ENCODE measurements at places on chromosomes 3 and 15.

GRCh38 chr3:142216321-142216720 is 9.1 kb downstream of the GK5 start:
- DNase-seq = no peak
- no peak overlapping the region for H3K27ac ChIP-seq
- no peak overlapping the region for H3K4me3 ChIP-seq
- H3K36me3 ChIP-seq = peaks cover 12% of the 10 kb centered on the region

DNA sequence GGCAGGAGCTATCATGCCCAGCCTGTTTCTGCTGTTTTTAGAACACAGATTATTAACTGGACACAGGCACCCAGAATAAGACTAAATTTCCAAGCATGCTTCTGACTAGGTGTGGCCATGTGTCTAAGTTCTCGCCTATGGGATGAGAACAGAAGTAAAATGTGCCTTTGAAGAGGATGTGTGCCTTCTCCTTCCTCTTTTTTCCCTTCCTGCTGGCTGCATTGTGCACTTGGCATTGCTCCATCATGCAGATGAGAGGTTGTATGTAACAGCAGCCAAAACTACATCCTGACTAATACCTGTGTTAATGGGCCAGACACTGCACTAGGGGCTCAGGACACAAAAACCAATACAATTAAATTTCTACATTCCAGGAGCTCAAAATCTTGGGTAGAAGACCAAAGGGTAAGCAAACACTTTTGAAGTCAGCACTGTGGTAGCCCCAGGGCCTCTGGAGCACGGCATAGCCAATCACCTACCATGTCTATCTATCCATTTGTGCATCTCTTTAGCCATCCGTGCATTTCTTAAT is 40.9 kb upstream of the RNU6-1 start:
- H3K4me3 ChIP-seq = no peak overlapping the region
- no peak for DNase-seq
- H3K27ac ChIP-seq = no peak overlapping the region

- no peaks in the 10 kb centered on the region for H3K27me3 ChIP-seq
- no peaks in the 10 kb centered on the region for H3K36me3 ChIP-seq
- no peak for DNase-seq
- H3K4me1 ChIP-seq = no peaks in the 10 kb centered on the region
- H3K27ac ChIP-seq = no peak overlapping the region
Measured at GRCh38 chr3:66068255-66068654, 29.5 kb upstream of the MAGI1 start.

GRCh38 chr3:196471551-196471950 is 32.0 kb downstream of the RNF168 start:
- H3K27ac ChIP-seq = no peak overlapping the region
- no peaks in the 10 kb centered on the region for H3K4me1 ChIP-seq
- DNase-seq = no peak
- peaks cover 13% of the 10 kb centered on the region for H3K36me3 ChIP-seq

DNA sequence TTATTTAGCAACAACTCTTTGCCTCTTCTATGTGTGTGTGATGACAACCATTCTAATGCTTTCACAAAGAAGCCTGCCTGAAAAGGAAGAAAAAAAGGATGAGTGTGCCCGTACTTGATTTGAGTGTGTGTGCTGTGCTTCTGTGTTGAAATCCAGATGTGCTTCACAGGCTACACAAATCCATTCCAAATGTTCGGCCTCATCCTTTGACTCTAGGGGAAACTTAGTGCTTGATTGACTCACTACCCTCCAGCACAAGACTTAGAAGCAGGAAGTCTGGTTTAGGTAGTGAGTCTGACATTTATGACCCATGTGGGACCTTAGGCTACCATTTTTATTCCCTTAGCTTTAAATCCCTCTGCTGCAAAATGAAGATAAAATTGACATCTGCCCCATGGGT is 108.8 kb upstream of the PLAAT1 start:
- peaks cover 11% of the 10 kb centered on the region for H3K27me3 ChIP-seq
- no peak for DNase-seq
- no peak overlapping the region for H3K27ac ChIP-seq
- no peak overlapping the region for H3K4me3 ChIP-seq
- peaks cover 26% of the 10 kb centered on the region for H3K4me1 ChIP-seq

GRCh38 chr15:62578546-62578945 is 413.5 kb upstream of the C2CD4B start:
- H3K27me3 ChIP-seq = no peaks in the 10 kb centered on the region
- H3K36me3 ChIP-seq = peaks cover 4% of the 10 kb centered on the region
- H3K27ac ChIP-seq = no peak overlapping the region
- no peak overlapping the region for H3K4me3 ChIP-seq
- no peaks in the 10 kb centered on the region for H3K4me1 ChIP-seq

DNA sequence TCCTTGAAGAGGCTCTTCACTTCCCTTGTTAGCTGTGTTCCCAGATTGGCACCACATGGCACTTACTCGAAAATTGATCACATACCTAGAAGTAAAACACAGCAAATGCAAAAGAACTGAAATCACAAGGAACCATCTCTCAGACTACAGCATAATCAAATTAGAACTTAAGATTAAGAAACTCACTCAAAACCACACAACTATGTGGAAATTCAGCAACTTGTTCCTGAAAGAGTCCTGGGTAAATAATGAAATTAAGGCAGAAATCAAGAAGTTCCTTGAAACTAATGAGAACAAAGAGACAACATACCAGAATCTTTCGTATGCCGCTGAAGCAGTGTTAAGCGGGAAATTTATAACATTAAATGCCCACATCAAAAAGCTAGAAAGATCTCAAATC is 566.3 kb upstream of the TGFBR2 start:
- no peak for DNase-seq
- no peaks in the 10 kb centered on the region for H3K36me3 ChIP-seq
- H3K4me1 ChIP-seq = peaks cover 12% of the 10 kb centered on the region
- H3K27ac ChIP-seq = no peak overlapping the region
- H3K4me3 ChIP-seq = no peak overlapping the region

GRCh38 chr3:101676216-101676764 is 642 bp downstream of the ZBTB11 start:
- peak overlapping the region; percentile 95 for H3K4me3 ChIP-seq
- peaks cover 28% of the 10 kb centered on the region for H3K4me1 ChIP-seq
- peaks cover 3% of the 10 kb centered on the region for H3K27me3 ChIP-seq
- peak; percentile 94 for DNase-seq

DNA sequence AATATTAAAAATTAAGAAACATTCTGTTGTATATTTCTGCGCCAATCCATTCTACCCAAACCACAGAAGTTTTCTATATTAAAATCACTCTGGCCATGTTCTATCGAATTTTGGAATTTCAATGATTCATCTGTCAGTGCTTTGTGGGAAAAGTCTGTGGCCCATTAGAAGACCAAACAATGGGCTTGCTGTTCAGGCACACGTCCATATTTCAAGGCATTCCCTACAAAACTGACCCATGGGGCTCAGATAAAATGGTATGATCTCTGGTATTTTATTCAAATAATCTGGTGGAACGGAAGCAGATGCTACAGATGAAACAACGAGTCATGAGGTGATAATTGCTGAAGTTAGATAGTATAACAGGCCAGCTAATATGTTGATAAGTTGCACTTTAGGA is 12.4 kb downstream of the NPHP3 start:
- no peak overlapping the region for H3K4me3 ChIP-seq
- H3K36me3 ChIP-seq = peaks cover 33% of the 10 kb centered on the region
- no peaks in the 10 kb centered on the region for H3K4me1 ChIP-seq
- no peaks in the 10 kb centered on the region for H3K27me3 ChIP-seq
- no peak for DNase-seq

DNA sequence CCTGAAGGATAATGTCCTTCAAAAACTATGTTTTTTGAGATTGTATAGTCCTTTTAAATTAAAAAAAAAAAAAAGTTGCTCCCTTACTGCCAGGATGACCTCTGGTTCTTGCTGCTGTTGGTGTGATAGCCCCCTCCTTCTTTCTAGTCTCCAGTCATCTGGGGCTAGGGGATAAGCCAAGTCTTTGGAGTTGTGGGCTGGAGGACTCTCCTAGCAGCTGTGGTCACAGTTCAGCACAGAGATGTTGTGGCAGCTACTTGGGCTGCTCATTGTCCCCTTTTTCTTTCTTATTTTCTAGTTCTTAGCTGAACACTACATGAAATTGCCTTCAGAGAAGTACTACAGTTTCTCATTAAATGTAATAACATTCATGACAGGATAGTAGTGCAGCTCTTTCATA is 39.2 kb upstream of the APH1B start:
- no peaks in the 10 kb centered on the region for H3K27me3 ChIP-seq
- no peak overlapping the region for H3K4me3 ChIP-seq
- peaks cover 31% of the 10 kb centered on the region for H3K4me1 ChIP-seq
- peaks cover 23% of the 10 kb centered on the region for H3K36me3 ChIP-seq

GRCh38 chr3:133273346-133273745 is 126.5 kb upstream of the BFSP2 start:
- no peak overlapping the region for H3K27ac ChIP-seq
- H3K27me3 ChIP-seq = peaks cover 4% of the 10 kb centered on the region
- DNase-seq = no peak
- no peak overlapping the region for H3K4me3 ChIP-seq
- peaks cover 11% of the 10 kb centered on the region for H3K4me1 ChIP-seq

DNA sequence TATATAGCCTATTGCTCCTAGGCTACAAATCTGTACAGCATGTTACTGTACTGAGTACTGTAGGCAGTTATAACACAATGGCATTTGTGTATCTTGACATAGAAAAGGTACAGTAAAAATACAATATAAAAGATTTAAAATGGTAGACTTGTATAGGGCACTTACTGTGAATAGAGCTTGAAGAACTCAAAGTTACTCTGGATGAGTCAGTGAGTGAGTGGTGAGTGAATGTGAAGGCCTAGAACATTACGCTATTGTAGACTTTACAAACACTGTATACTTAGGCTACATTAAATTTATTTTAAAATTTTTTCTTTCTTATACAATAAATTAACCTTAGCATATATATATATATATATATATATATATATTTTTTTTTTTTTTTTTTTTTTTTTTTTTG is 140.0 kb upstream of the UBE2E1 start:
- no peak overlapping the region for H3K4me3 ChIP-seq
- DNase-seq = no peak
- no peak overlapping the region for H3K27ac ChIP-seq
- peaks cover 18% of the 10 kb centered on the region for H3K4me1 ChIP-seq
- H3K36me3 ChIP-seq = no peaks in the 10 kb centered on the region

DNA sequence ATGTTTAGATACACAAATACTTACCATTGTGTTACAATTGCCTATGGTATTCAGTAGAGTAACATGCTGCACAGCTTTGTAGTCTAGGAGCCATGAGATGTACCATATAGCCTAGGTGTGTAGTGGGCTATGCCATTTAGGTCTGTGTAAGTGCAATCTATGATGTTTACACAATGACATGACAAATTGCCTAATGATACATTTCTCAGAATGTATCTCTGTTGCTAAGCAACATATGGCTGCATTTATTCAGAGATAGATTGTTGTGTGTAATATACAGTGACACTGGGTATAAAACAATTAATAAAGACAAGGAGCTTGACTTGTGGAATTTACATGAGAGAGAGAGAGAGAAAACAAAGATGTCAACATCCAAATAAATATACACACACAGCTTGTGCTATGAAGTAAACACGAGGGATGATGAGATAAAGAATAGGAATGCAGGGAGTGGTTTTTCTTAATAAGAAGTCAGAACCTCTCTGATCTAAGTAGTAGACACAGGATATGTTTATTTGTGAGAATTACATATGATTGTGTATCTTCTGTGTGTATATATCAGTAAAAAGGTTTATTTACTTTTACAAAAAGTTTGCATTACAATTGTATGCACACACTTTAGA is 110.0 kb downstream of the KCNAB1 start:
- H3K4me3 ChIP-seq = no peak overlapping the region
- no peak for DNase-seq
- H3K27me3 ChIP-seq = no peaks in the 10 kb centered on the region
- no peaks in the 10 kb centered on the region for H3K4me1 ChIP-seq
- no peaks in the 10 kb centered on the region for H3K36me3 ChIP-seq
- H3K27ac ChIP-seq = peak overlapping the region; percentile 32

DNA sequence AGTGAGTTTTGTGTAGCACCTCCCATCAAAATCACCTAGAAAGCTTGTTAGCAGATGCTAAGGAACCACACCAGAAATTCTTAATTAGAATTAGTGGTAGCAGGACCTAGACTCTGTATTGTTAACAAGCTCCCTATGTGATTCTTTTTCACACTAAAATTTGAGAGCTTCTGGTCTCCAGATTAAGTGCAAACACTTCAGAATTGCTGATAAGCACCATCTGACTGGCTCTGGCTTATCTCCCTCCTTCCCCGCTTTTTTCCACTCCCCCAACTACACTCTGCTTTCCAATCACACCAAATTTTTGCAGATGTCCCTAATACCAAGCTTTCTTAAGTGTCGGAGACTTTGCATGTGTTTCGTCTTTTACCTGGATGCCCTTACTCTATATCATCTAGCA is 410.1 kb upstream of the DPH6 start:
- H3K4me3 ChIP-seq = no peak overlapping the region
- no peaks in the 10 kb centered on the region for H3K36me3 ChIP-seq
- H3K27me3 ChIP-seq = no peaks in the 10 kb centered on the region
- DNase-seq = no peak
- no peak overlapping the region for H3K27ac ChIP-seq

DNA sequence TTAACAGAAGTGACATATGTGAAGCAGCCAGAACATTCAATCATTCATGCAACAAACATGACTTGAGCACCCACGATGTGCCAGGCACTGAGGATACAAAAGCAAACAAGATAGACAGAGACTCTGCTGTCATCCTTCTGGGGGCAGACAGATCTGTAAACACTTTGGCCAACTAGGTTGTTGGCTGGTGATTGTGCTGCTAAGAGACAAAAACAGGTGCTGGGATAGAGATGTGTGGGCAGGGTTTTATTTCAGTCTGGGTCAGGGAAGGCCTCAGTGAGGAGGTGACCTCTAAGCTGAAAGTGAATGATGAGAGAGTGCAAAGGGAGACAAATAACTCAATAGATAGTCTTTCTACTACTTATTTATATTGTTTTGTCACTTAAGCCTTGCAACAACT is 147.0 kb upstream of the VEPH1 start:
- H3K4me3 ChIP-seq = no peak overlapping the region
- no peak overlapping the region for H3K27ac ChIP-seq
- no peak for DNase-seq
- H3K4me1 ChIP-seq = no peaks in the 10 kb centered on the region

Measured in type B pancreatic cell (in vitro differentiated cells).